ENCODE measurements at places on chromosomes 11 and 22.

- no peak for DNase-seq
Measured at GRCh38 chr11:113240389-113240788, 74.0 kb upstream of the TTC12 start.

- DNase-seq: no peak
Measured at GRCh38 chr22:37177221-37177620, 10.8 kb downstream of the C1QTNF6 start.

DNA sequence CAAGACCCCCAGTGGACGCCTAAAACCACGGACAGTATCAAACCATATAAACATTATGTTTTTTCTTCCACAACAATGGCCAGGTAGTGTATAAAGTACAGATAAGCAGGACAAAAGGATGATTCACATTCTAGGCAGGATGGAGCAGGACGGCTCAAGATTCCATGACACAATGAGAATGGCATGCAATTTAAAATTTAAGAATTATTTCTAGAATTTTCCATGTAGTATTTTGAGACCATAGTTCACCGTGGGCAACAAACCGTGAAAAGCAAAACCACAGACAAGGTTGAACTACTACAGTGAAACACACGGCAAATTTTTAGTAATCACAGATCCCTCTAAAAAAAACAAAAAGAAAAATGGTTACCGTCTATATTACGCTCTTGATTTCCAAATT lies 7.5 kb downstream of the NARS2 start:
- DNase-seq: no peak

- no peak for DNase-seq
Measured at GRCh38 chr11:15291885-15292284, 177.2 kb downstream of the INSC start.

GRCh38 chr22:44603767-44604166 lies 98.2 kb upstream of the PRR5 start:
- no peak for DNase-seq

DNA sequence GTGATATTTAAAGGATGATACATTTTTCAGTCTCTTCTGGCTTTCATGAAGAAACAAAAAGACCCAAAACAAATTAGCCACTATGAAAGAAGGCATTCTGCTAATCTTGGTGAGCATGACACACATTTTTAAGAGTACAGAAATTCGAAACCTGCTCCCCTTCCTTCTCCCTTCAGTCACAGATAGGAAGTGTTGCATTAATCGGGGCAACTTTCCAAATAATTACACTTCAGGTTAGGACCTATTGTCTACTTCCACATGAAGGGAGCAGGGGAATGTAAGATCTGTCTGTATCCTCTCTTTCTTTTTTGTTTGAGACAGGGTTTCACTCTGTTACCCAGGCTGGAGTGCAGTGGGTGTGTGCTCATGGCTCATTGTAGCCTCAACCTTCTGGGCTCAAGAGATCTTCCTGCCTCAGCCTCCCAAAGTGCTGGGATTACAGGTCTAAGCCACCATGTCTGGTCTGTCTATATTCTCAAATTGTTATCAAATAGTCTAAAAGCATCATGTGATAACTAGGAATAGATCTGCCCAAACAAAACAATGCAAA lies 45.8 kb downstream of the NCAM1 start:
- no peak for DNase-seq

GRCh38 chr11:69215784-69216415 lies 60.2 kb downstream of the SMIM38 start:
- no peak for DNase-seq

- no peak for DNase-seq
Measured at GRCh38 chr22:49540913-49541692, 286.6 kb downstream of the BRD1 start.

DNA sequence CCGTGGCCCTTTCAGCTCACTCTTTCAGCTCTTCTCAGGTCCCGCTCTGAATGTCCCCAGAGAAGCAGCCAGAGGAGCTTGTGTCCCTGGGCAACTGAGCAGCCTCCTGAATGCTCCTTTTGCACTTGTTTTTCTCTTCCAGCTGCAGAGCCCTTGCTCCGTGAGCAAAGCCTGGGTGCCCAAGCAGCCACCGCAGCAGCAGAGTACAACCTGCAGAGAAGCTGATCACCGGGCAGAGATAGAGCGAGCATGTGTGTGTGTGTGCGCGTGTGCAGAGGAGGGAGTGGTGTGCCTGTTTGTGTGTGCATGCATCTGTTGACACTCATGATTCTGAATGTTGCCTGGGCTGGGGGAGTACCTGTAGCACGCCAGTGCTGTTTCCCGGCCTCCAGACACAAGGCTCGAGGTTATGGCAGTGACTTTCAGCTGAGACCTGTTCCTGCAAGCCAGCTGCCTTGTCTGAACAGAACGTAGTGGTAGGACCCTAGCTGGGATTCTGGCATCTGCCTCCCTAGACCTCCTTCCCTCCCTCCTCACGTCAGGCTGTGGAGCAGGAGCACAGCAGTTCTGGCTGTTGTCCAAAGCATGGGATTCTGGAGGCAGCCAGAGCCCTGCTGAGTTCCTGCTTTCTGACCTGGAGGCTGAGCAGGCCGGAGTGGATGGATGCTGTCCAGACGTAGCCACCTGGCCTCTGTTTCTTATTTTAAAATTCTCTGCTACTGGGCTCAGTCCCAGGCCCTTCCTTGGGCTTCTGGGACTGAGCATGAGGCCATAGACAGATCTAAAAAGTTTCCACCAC lies 4.5 kb upstream of the MAPK8IP1 start:
- DNase-seq: no peak

GRCh38 chr22:24698266-24698926 lies 76.1 kb downstream of the PIWIL3 start:
- DNase-seq: no peak

Measured in activated T-cell treated with anti-CD3 and anti-CD28 coated beads for 1 hour (primary cell).